GM12878 (cell line): ENCODE measurements at places on chromosomes 5 and 9.

GRCh38 chr9:134069480-134070399 lies 1.9 kb upstream of the BRD3 start:
- DNase-seq: no peak

GRCh38 chr5:42982107-42982622 lies 58.0 kb downstream of the ANXA2R start:
- no peak for DNase-seq

- no peak for DNase-seq
Observed at GRCh38 chr5:156149213-156149612, 177.8 kb upstream of the SGCD start.

GRCh38 chr5:88665750-88666215 lies 217.2 kb downstream of the MEF2C start:
- DNase-seq: no peak

DNA sequence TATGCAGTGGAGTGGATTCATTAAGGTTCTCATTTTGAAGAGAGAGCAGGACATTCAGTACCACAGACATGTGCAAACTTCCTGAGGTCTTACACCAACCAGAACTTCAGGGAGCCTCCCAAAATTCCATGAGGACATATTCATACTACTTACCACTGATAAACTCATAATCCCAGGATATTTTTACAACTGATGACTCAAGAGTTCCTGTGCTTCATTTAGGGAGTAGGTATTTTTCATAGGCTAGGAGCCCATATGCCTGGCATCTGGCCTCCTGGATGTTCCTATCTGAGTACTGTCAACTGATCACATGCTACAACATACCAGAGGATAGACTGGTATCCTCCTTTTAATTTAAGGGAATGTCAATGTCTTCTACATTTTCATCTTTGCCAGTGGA lies 578.0 kb downstream of the EFNA5 start:
- no peak for DNase-seq

DNA sequence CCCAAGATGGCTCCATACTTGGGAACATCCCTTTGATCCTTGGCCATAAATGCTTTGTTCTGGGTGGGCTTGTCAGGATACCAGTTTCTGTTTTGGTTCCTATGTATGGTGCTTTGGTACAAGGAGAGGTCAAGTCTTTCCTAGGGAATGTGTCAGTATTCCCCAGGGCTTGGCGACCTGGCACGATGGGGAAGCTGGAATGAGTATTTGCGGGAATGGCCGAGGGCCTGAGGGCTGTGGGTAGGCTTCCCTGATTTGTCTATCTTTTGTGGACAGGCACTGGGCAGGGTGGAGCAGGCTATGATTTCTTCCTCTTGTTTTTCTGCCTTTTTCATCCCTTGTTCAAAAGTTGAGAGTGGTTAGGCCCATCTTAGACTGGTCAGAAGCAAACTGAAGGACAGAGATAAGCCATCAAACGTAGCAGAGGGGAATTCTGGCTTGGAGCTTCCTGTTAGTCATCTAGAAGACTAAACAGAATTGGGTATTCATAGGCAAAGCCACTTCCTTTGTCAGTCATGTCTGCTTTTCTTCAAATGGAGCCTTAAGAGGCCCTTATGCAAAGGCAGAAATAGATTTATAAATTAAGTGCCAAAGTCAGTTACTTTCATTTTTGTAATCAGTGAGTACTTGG lies 13.7 kb downstream of the DOCK2 start:
- DNase-seq: peak; percentile 76

- no peak for DNase-seq
Observed at GRCh38 chr5:110361471-110361870, 365.0 kb downstream of the TMEM232 start.

GRCh38 chr9:103152473-103152872 lies 157.3 kb downstream of the CYLC2 start:
- no peak for DNase-seq

GRCh38 chr5:56106837-56107236 lies 112.1 kb upstream of the IL6ST start:
- DNase-seq: no peak

- no peak for DNase-seq
Observed at GRCh38 chr5:150085191-150085912, 1.0 kb downstream of the CSF1R start.

DNA sequence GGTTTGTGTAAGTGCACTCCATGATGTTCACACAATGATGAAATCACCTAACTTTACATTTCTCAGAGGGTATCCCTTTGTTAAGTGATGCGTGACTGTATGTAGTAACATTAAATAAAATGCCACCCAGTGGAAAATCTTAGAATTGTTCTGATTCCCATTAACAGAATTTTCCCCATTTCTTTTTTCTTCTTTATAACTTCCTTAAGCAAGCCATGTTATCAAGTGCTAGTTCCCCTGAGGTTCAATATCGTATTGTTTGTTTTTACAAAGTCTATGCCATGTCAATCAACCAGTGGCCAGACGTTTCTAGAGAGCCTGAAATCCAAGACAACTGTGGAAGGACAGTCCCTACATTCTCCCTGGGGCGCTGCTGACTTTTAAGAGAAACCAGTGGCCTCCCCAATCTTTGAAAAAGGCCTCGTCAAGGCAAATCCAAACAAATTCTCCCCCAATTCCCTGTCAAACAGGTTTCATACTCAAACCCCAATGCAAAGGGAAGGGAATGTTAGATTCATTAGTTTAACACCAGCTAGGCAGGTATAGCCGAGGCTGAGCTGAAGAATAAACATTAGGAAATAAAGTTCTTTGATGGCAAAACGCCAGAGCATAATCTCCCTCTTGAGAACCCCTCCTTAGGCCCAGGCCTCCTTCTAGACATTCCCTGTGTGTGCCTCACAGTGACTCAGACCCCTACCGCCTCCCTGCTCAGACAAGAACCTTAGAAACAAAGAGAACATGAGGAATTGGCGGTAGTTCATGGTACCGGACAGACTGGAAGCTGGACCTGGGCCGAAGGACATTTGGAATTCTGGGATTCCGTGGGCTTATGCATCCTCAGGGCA lies 198.7 kb downstream of the GNA14 start:
- DNase-seq: no peak

DNA sequence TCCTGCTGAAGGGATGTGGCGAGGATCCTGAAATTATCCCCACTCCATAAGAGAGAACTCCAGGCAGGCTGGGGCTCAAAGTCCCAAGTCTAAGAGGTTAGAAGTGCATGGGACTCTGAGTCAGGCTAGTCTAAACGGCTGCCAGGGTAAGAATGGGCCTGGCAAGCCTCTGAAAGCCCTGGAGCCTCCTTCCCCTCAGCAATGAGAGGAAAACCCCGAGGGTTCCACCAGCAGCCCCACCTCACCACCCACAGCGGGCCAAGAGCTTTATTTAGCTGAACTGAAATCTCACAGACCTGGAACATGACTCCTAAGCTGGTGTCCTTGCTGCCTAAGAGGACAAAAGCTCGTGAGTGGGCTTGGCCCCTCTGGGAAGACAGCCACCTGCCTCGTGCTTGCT lies 135.5 kb downstream of the SEC61B start:
- no peak for DNase-seq

DNA sequence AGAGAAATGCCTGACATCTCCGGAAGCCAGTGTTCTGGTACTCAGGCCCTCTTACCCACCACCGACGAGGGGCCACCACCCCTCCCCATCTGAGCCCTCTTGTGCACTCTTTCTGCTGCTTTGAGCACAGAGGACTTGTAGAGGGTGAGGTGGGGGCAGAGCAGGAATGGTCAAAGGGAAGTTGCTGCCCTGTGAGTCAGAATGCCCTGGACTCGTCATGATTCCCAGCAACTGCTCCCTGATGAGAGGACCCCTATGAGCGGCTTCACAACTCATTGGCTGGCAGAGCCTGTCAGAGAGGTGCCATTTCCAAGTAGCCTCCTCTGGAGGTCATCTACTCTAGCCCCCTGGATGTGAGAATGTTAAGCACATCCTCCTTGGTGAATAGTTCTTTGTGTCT lies 845 bp downstream of the ECSCR start:
- DNase-seq: no peak

- DNase-seq: no peak
Observed at GRCh38 chr5:14041528-14042192, 97.2 kb upstream of the DNAH5 start.

DNA sequence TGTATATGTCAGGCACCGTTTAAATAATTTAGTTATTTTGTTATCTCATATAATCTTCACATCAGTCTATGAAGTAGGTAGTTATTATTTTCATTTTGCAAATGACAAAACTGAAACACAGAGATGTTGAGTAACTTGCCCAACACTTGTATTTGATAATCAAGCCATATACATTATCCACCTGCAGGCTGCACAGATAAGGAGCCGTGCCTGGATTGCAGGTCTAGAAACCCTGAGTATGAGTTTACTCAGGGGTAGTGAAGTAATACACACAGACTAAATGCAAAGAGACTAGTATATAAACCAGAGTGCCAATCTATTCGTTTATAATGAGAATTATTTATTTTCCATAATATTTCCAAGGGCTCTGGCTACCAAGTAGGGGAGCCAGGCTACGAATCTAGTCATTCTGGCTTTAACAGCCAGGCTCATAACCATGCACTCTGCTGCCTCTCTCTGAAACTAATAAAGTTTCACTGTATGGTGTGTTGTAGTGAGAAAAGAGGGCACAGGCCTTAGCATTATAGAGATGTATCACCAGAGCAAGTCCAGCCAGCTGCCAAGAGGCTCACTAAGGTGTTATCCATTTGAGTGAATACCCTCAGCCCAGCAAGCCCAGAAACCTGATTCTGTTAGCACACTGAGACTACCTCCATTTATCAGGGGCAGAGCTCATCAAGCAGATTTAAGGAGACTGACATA lies 4.5 kb downstream of the HEMGN start:
- no peak for DNase-seq

- no peak for DNase-seq
Observed at GRCh38 chr9:70413464-70413798, 1.0 kb downstream of the KLF9 start.

DNA sequence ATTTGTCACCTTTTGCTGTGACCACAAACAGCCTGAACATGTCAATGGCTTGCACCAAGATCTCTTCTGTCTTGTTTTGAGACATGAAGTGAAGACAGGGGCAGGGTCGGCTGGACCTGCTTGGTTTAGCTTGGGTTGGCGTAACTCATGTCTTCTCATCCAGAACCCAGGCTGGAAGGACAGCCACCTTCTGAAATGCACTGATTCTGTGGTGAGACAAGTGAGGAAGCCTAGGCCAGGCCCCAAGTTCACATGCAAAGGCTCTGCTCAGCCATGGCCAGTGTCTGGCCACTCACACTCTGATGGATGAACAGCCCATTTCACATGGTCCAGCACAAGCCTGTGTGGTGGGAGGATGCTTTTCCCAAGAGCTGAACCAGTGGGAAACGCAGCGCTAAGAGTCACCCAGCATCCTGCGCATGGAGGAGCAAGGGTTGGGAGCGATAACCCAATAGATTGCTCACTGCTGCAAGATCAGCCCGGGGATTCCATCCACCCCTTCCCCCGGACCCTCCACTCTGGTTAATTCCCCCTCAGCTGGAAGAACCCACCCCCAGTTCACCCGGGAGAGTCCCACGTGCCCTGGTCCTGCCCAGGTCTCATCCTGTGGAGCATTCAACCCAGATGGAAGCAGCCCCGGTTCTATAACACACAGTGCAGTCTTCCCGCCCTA lies 16.2 kb upstream of the MED10 start:
- DNase-seq: no peak

GRCh38 chr9:81118416-81118815 lies 570.9 kb downstream of the TLE1 start:
- no peak for DNase-seq

- no peak for DNase-seq
Observed at GRCh38 chr9:91302831-91303230, 58.9 kb downstream of the AUH start.

DNA sequence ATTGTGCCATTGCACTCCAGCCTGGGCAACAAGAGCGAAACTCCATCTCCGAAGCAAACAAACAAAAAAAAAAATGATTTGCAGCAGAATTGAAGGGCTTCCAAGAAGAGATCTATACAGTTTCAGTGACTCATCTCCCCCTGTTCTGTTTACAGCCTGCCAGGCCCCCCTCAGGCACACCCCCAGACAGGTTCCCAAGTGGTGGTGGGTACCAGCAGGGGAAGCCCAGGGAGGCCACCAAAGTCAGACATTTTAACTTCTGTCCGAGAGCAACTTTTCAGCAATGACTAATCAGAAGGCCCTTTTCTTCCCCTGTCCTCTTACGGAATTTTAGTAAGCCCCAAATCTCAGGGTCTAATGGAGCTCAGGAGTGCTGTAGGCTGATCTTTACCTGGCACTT lies 98.7 kb downstream of the PAX5 start:
- peak; percentile 13 for DNase-seq

DNA sequence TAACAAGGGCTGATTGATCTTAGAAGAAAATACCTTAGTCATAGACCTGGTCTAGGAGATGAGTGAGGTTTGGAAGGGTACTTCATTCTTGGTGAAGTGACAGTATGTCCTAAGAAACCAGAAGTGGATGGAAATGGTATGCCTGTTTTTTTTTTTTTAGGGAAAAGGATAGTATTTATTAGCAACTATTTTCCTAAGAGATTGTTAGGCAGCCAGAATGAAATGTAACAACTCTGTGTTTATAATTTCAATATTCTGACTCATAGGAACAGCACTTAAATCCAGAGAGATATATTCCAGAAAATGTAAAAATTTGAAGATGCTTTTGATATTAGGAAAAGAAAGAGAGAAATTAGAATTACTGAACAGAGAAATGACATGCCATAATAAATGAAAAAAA lies 21.2 kb upstream of the ARL14EPL start:
- no peak for DNase-seq

DNA sequence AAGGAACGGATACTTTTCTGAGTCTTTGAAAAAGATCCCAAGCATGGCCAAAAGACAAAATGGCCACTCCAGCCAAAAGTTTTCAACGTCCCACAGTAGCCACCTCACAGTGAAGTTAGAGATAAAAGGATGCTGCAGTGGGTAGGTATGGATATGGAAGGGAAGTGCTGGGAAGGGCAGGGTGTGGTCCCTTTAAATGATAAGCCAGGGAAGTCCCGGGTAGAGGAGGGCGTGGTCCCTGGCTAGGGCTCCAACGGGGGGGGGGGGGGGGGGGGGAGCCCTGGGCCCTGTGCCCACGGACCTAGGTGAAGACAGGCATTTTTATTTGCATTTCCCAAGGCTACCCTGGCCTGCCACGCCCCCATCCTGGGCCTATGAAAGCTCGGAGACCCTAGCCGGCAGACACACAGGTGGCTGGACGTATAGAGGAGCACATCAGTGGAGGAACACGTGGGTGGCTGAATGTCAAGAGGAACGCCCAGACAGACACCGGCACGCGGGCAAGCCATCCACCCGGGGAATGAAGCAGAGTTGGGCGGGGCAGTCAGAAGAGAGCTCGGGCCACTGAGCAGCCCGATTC lies 306.7 kb downstream of the NFIB start:
- no peak for DNase-seq
